SK-N-DZ (cell line): ENCODE measurements at places on chromosomes 1 and 21.

GRCh38 chr1:68228851-68229250 is 3.5 kb downstream of the WLS start:
- no peak for DNase-seq

DNA sequence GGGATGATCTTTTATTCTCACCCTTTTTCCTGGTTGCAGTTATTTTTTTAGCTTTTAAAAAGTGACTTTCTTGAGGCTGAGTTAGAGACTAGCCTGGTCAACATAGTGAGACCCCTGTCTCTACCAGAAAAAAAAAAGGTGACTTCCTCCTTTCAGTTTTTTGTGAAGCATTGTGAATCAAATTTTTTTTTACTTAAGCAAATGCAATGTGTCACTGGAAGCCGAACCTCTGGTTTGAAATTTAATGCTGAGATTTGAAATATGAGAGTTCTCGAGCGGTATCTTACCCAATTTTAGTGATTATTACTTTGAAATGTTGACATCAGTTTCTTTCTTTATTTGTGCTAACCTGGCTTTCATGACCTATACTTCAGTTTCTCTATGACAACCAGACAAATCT is 3.6 kb downstream of the CAP1 start:
- no peak for DNase-seq

GRCh38 chr1:17612831-17613230 is 73.3 kb downstream of the ARHGEF10L start:
- DNase-seq: no peak

- DNase-seq: no peak
Measured at GRCh38 chr21:27043377-27043776, 76.5 kb upstream of the ADAMTS5 start.

DNA sequence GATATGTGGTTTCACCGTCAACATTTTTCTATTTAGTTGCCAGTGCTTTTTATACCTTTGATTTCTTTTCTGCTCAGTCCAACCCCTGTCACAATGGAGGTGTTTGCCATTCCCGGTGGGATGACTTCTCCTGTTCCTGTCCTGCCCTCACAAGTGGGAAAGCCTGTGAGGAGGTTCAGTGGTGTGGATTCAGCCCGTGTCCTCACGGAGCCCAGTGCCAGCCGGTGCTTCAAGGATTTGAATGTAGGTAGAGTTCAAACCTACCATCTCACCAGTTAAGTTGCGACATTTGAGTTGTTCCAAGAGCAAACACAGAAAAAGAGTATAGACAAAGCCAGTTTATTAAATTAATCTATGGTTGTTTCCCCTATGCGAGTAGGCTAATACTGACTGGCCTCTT is 161.3 kb downstream of the CRB1 start:
- no peak for DNase-seq

- DNase-seq: no peak
Measured at GRCh38 chr21:42641311-42642218, 11.9 kb upstream of the PDE9A start.

DNA sequence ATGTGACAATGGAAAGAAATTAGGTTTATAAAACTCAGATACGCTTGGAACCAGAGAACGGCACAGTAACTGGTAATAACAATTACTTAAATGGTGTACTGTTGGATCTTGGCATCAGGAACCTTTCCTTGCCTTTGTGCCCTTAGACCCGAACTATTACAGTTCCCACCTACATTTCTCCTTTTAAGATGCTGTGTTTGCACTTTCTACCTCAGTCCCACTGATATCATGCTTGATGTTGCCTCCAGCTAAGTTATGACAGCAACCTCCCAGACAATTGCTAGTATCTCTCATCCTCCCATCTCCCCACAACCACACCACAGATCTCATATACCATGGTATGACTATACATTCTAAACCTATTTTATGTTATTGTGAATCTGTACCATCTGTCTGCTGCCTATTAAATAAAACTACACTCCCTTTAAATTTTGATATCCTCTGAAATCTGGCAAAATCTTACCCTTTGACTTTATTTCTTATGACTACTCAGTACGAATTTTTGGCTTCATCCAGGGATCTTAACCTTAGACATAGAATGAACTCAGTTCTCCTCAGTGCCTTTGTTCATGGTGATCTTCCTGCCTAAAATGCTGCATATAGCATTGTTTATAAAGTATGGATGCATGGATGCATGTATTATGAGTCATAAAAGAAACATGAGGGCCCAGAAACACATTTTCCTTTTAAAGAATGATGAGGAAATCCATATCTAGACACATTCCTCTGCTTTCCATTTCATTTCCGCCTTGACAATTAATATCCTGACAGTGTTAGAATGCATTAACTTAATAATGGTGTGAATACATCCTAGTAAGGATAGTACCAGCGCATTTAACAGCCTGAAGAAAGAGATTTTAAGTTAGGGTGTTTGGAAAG is 64.1 kb downstream of the LRRC8D start:
- no peak for DNase-seq

- DNase-seq: no peak
Measured at GRCh38 chr1:66998972-66999371, 55.0 kb downstream of the SLC35D1 start.
